ENCODE measurements at places on chromosomes 3 and 15.

- no peak for DNase-seq
These were observed 105.1 kb downstream of the ARPP21 start for GRCh38 chr3:35744419-35744818.

DNA sequence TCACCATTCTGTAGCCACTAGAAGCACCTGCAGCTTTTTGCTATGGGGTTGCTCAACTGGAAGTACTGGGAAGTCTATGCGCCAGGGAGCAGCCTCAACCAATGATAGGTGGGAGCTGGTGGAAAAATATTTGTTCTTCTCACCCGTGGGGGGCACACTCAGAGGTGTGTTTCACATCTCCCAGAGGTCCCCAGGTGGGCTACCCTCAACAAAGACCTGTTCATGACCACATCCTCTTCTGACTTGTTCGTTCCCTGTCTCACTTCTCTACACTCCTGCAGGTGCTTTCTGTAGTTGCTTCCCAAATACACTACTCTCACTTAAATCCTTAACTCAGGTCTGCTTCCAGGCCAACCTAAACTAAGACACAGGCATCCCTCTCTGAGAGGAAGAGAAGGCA is 3.6 kb downstream of the CAMP start:
- no peak for DNase-seq

GRCh38 chr3:147360646-147361453 is 45.5 kb downstream of the ZIC4 start:
- no peak for DNase-seq

DNA sequence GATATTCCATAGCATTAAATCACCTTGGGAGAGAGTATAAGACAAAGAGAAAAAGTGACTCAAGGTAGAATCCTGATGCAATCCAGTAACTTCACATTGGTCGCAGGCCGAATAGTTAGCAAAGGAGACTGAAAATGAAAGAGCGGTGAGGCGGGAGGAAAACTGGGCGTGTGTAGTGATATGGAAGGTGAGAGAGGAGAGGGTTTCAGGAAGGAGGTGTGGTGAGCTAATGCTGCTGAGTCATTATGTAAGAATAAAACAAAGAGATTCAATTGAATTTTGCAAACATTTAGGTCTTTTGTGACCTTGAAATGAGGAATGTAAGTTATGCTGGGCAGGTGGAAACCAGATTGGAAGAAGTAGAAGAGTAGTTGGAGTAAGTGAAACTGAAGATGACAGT is 235.3 kb downstream of the C3orf38 start:
- DNase-seq, result no peak

DNA sequence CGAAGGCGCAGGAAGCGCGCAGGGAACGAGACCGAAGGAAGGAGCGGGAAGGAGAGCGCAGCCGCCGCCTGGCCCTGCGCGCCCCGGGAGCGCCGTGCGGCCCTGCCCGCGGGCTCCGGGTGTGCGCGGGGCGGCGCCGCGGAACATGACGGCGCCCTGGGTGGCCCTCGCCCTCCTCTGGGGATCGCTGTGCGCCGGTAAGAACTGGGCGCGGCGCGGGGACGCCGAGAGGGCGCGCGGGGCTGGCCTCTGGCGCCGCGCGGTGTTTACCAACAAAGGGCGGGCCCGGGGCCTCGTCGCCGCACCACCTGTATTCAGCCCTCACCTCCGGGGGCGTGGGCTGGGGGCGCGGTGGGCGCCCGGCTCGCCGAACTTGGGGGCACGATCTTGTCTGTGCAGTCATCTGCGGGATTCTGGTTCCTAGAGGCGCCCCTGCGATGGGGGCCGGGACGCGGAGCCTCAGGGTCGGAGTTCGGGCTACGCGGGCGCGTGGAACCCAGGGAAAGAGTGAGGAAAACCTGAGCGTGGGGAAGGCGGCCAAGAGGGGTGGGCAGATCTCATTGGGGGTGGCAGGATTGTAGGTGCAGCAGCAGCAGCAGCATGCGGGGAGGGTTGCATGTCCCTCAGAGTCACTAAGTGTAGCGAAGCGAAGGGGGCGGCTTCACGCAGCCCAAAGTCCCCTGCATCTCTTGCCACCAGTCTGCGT is 641 bp downstream of the ACVR2B start:
- peak; percentile 28 for DNase-seq

DNA sequence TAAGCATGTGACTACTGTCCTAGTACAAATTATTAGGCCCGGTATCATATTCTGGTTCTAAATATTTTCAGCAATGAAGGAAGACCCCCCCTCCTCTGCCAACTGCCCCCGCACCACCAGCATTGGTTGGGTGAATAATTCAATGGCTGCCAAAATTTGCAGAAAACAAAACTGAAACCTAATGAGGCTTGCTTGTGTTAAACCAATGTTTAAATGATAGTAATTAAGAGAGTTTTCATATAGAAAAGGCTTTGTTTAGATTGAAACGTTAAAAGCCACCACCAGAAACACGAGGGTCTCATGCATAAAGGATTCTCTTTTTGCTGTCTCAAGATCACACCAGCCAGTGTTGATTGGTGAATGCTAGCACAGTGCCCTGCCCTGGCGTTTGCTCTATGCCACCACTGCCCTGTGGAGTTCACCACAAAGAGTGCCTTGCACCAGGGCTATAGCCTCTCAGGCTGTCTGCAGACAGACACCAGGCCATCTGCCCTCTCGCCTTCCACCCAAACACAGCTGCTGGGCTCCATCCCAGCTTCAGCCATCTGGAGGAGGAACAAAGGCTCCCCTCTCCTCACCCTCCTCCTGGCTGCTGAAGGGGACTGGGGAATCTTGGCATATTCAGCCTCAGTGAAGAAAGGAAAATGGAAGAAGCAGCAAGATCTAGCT is 200.3 kb upstream of the PFN2 start:
- no peak for DNase-seq

GRCh38 chr15:48777645-48778330 is 33.1 kb downstream of the CEP152 start:
- DNase-seq, result no peak

DNA sequence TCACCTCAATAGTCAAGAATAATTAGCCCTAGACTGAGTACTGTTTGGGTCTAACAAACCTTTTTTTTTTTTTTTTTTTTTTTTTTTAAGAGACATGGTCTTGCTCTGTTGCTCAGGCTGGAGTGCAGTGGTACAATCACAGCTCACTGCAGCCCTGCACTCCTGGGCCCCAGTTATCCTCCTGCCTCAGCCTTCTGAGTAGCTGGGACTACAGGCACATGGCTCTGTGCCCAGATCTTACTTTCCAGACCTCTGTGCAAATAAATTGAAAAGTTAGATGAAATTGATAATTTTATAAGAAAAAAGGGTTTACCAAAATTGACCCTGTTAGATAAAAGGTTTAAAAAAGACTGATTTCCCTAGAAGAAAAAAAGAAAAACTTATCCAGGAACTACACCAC is 79.0 kb downstream of the NR2E3 start:
- DNase-seq, result no peak

DNA sequence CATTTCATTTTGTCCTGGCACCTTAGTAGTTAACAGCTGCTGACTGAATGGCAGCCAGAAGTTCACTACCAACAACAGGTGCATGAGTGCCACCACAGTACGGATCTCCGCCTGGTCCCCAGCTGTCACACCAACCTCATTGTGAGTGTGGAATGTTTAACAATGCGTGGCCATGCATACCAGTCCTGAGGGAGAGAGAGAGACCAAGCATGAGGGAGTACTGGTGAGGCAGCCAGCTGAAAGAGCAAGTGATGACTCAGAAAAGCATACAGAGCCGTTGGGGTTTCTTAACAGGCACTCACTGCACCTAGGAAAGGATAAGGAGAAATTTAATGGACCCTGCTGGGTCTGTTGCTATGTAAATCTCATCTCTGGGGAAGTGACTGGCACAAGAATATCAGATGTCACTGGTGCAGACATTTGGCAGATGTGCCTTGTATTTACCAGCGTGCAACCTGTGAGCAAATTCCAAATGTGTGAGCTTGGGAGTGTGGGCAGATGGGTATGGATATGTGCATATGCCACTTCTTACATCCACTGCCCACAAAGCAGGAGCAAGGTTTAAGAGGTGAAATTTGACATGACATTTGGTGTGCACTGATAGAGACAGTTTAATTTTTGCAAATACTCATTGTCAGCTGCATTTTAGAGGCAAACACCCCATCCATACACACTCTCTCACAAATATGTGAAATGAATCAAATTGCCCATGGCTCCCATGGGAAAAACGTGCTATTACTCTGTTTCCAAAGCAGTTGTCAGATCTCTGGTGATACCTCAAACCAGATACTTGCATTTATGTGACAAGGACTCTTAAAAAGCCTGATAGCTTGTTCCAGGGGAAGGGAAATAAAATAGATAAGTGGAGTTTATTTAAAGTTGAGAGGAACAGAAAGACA is 245.2 kb upstream of the ARPP21 start:
- DNase-seq, result no peak

- DNase-seq, result no peak
These were observed 18.2 kb downstream of the KLHL6 start for GRCh38 chr3:183537295-183537730.

- DNase-seq, result no peak
These were observed 295.3 kb upstream of the SLITRK3 start for GRCh38 chr3:165491487-165491886.

GRCh38 chr3:33372218-33373081 is 67.8 kb downstream of the UBP1 start:
- DNase-seq, result peak; percentile 59

GRCh38 chr3:124817079-124817478 is 70.1 kb downstream of the ITGB5 start:
- no peak for DNase-seq

GRCh38 chr15:91316126-91316525 is 216.1 kb downstream of the SV2B start:
- DNase-seq, result peak; percentile 54

DNA sequence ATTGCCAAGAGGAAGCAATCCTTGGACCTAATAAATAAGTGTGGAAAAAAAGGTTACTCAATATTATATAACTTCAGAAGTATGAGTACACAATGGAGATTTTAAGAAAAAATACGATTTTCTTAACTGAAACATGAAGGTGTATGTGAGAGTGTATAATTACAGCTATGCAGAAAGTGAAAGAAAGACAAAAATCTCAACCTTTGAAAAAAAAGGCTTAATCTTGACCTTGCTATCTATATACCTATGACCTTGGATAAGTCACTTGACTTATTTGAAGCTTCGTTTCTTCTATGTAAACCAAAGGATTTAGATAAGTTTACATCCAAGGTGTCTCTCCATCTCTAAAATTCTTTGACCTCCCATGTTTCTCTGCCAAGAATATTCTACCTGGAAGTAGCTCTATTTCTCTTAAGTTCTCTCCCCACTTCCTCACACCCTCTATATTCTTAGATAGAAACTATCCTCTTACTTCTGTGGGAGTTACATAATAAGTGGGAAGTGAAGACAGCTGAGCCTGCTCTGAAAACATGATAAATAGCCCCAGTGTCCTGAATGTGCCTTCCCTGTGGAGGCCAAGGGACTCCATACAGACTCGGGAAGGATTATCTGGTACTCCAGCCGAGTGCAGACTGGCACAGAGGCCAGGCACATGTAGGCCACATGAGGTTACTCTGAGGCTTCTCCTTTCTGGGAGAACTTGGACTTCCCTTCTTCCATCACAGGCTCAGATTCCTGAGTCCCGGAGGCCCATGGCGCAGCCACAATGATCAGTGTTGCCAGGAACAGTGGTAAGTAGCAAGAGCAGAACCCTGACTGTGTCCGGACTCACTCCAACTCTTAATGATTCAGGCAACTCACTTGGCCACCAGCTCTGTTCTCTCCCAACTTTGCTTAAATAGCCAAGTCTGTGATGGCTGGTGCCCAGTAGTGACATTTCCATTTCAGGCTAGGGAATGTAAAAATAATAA is 166.8 kb upstream of the COL8A1 start:
- no peak for DNase-seq

DNA sequence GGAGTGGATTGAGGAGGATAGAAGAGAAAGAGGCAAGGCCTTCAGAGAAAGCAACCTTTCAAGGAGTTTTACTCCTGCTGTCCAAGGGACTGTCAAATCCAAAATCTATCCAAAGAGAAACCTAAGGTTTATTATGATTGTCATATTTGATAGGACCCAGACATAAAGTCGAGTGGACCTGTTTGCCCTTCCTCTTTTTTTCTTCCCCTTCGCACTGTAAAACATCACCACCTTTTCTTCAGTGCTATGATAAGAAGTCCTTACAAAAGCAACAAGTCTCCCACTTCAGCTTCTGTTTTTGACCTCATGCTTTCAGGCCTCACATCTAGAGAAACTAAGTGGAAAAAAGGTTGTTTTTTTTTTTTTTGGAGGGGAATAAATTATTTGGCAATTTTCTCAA is 73.0 kb downstream of the TRPC1 start:
- DNase-seq, result no peak

- DNase-seq, result no peak
These were observed 230.3 kb upstream of the EPHA6 start for GRCh38 chr3:96584066-96584465.

- DNase-seq, result no peak
These were observed 1.9 kb downstream of the PLOD2 start for GRCh38 chr3:146159037-146159436.

GRCh38 chr3:89278302-89279025 is 171.0 kb downstream of the EPHA3 start:
- no peak for DNase-seq

- DNase-seq, result no peak
These were observed 76.6 kb upstream of the SNRPN start for GRCh38 chr15:24878153-24878552.

GRCh38 chr3:64970634-64971033 is 282.8 kb upstream of the ADAMTS9 start:
- DNase-seq, result no peak

- no peak for DNase-seq
These were observed 301.5 kb downstream of the PYDC2 start for GRCh38 chr3:191762323-191762960.

DNA sequence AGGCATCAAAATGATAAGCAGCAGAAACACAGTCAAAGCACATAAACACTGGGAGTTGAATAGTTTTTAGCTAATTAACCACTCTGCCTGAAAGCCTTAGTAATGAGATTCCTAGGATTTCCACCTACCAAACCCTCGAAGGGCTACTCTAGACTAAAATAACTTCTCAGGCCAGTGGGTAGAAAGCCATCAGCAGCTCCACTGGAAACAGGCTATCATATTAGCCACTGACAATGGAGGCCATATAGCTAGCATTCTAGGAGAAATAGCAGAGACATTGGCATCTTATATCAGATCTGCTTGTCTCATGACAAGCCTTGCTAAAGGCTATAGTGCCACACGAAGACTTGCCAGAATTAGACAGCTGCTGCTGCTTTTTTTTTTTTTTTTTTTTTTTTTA is 4.5 kb upstream of the CAPN3 start:
- no peak for DNase-seq

DNA sequence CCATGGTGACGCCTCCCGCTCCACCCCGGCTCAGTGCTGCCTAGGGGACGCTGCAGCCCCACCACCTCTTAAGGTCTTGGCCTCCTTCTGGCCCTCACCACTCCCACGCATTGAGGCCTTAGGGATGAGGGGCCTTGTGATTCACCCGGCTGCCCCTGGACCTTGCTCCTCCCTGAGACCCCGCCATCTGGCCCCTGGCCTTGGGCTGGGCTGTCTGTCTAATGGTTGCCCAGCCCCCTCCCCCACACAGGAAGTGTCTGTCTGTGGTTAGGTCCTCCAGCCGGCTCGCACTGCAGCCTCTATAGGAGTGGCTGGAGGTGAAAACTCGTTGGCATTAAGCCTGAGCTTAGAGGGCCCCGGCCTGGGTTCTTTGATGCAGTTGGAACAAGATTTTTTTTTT is 21.5 kb upstream of the MTHFS start:
- no peak for DNase-seq

- DNase-seq, result no peak
These were observed 132.9 kb upstream of the IL12A start for GRCh38 chr3:159855599-159856346.

- peak; percentile 45 for DNase-seq
These were observed 26.4 kb downstream of the STOML1 start for GRCh38 chr15:73965758-73966113.

Data from CD4-positive, alpha-beta T cell treated with Interleukin-10 for 1 hour (primary cell).